ENCODE measurements at places on chromosomes 5 and 9.

GRCh38 chr9:114184071-114184470, 28.7 kb downstream of the COL27A1 start:
- DNase-seq = no peak

DNA sequence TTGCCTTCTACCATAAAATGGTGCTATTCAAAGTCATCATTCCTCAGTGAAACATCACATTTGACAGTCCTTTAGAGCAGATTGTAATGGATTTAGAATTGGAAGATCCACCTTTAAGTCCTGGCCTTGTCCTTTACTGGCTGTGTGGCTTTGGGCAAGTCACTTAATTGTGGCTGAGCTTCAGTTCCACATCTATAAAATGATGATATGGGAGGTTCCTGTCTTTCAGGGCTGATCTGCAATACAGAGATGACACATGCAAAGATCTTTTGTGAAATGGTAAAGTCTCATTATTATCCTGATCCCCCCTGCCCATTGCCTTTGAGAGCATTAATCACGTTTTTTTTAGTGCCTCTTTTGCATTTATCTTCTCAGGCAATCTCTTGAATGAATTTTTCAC, 58.2 kb downstream of the ZFAND5 start:
- no peak for DNase-seq

GRCh38 chr5:87245451-87245850, 22.2 kb upstream of the RASA1 start:
- DNase-seq = no peak

- DNase-seq = no peak
These were observed 170.4 kb upstream of the RAI14 start for GRCh38 chr5:34485768-34486030.

GRCh38 chr5:154331924-154332323, 113.9 kb upstream of the SAP30L start:
- no peak for DNase-seq

DNA sequence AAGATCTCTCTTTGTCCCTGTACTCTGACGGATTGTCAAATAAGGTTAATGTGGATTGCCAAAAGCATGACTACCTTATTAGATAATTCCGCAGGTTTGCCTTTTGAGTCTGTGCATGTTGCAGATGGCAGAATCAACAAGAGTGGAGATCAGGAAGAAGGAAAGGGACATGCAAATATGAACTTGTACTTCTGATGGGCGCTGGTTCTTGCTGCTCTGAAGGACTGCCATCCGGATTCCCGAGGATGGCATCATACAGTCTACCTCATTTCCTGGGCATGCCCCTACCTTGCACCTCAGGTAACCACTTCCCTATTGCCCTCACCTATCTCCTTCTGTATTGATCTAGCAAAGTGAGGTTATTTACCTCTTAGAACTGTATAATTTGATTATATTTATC, 504.2 kb downstream of the ACTL7B start:
- no peak for DNase-seq

- DNase-seq = no peak
These were observed 19.3 kb downstream of the CDKN2A start for GRCh38 chr9:21974722-21975409.

DNA sequence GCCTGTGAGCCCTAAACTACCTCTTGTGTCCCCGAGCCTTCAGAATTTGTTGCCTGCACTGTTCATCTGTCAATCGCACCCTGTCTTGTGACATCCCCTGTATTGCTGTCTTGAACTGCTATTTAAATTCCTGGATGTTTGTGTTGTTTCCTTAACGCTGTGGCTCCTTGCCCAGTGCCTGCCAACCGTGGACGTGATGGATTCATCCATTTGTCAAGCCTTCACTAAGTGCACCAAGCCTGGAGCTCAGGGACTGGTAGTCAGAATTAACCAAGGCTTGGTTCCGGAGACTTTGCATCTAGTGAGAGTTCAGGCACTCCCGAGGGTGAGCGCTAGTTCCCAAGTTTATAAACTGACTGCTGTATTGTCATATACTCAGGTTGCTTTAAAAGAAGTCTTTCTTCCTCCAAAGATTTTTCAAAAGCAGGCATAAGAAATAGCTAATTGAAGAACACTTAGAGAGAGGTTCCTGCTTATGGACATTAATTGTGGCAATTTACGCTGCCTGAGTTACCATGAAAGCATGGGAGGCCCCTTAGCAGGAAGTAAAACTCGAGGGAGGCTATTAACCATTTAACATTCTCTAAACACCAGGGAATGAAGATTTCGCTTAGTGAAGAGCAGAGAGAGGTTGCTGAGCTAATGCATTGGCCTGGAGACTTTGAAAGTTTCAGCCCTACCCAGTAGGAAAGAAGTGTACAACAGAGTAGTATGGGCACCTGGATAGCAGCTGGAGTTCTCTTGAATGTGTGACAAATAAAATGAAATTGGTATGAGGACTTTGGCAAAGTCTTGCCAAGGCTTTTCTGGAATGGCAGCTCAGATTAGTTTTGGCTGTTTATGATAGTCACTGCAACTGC, 29.0 kb downstream of the RGS3 start:
- DNase-seq = no peak

- no peak for DNase-seq
These were observed 100.0 kb downstream of the MCTP1 start for GRCh38 chr5:95184924-95185323.
